ENCODE measurements at places on chromosomes 5 and 9.

DNA sequence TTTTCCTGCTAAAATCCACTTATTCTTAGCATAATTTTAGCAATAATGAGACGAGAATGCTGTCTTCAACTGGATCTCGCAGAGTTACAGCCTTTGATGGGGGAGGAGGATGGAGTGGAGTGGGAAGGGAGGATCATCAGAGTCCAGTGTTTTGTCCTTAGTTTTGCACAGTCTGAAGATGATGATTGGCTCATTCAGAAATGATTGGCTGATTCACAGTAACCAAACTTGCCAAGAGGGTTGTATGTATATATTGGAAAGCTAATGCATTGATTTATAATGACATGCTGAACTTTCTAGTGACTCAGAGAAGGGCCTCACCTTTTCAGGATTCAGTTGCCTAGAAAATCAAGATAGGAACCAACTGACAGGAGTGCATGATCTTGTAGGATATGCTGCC lies 448.0 kb downstream of the CCDC171 start:
- no peak for DNase-seq

DNA sequence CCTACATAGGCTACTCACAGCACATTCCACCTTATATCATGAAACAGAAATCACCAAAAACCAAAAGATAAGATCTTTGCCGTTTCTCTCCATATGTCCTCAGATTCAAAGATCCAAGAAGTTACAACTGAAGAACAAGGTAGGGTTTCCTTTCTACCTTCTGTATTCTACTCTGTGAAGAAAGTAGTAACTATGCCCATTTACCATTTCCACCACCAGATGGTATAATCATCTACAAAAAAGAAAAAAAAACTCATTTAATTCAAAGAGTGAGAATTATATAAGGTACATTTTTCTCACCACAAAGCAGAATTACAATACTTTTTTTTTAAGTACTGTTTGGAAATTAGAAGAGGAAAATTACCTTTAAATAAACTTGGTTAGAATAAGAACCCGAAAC lies 172.6 kb upstream of the PTGER4 start:
- no peak for DNase-seq

GRCh38 chr9:129719135-129719534 lies 33.7 kb downstream of the PTGES start:
- peak; percentile 77 for DNase-seq

- no peak for DNase-seq
Measured at GRCh38 chr5:91469517-91470165, 86.5 kb upstream of the ARRDC3 start.

GRCh38 chr5:64671678-64672077 lies 18.6 kb upstream of the SHISAL2B start:
- DNase-seq = no peak

DNA sequence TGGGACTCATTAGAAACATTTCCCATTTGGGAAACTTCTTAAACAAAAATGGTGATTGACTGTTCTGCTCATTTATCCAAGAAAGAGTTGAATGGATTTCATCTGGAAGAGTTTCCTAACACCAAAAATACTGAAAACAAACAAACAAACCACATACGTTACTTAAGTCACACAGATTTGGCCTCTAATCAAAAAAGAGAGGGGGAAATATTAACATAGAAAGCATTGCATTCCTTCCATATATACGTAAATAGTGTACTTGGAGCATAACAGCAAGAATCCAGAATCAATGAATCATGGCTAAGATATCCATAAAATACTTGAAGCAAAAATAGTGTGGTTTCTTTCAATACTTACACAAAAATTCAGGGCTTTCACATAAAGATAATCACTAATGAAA lies 189.8 kb upstream of the MAP3K1 start:
- no peak for DNase-seq

DNA sequence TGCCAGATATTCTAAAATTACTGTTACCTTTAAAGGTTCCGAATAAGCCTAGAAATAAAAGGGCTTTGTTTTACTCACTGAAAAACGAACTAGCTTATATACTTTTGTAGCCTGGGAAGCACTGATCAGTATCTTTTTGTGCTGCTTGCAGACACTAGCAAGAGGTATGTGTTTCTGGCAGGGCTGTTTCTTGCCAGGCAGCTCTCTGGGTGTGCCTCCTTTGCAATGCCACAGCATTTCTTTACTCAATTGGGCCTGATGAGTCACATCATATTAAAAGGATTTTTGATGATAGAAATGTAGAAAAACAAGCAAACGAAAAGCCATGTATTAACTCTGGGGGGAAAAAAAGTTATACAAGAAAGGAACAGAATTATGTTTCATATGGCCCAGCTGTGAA lies 35.6 kb downstream of the CD180 start:
- no peak for DNase-seq

GRCh38 chr9:136847088-136847825 lies 2.0 kb upstream of the PHPT1 start:
- DNase-seq = peak; percentile 93

- DNase-seq = no peak
Measured at GRCh38 chr5:59296317-59297264, 596.9 kb downstream of the PDE4D start.

DNA sequence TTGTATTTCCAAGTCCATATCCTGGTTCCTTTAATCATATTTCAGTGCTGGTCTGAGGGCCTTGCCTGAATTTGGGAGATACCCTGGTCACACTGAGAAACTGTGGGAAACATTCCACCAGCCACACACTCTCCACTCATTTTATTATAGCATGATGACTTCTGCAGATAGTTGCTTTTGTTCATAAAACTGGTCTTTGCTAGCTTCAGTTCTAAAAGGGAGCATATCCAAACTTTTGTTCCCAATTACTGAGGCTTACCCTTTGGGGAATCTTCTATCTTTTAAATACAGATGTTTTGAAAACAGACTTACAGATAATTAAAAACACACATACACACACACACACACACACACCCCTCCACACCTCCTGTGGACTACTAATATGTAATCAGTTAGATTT lies 21.0 kb downstream of the DMGDH start:
- no peak for DNase-seq

GRCh38 chr9:114836769-114837168 lies 30.9 kb upstream of the TNFSF15 start:
- DNase-seq = no peak

GRCh38 chr5:80255431-80255810 lies 427 bp downstream of the SERINC5 start:
- no peak for DNase-seq

DNA sequence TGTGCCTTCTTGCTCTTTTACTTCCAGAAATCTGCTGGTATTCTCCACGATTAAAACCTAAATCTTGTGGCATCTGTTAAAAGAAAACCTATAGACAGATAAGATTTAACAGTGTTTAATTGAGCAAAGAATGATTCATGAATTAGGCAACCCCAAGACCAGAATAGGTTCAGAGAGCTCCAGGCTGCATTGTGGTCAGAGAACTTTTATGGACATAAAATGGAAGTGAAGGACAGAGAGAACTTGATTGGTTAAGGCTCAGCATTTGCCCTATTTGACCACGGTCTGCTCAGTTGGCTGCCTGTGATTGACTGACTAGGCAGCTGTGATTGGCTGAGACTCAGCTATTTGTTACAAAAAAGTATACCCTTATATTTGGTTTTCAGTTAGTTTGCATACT lies 10.4 kb upstream of the SLC36A2 start:
- DNase-seq = no peak

DNA sequence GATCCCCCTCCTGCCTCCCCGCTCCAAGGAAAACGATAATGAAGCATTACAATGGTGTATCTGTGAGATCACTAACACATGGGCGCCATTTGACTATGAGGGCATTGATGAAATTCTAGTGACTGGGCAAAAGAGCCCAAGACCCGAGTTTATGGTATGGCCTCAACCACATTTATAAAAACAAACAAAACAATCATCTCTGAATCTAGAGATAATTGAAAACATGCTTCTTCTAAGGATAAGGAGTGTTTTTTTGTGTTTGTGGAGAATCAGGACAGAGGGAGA lies 100.9 kb upstream of the SEMA6A start:
- no peak for DNase-seq

DNA sequence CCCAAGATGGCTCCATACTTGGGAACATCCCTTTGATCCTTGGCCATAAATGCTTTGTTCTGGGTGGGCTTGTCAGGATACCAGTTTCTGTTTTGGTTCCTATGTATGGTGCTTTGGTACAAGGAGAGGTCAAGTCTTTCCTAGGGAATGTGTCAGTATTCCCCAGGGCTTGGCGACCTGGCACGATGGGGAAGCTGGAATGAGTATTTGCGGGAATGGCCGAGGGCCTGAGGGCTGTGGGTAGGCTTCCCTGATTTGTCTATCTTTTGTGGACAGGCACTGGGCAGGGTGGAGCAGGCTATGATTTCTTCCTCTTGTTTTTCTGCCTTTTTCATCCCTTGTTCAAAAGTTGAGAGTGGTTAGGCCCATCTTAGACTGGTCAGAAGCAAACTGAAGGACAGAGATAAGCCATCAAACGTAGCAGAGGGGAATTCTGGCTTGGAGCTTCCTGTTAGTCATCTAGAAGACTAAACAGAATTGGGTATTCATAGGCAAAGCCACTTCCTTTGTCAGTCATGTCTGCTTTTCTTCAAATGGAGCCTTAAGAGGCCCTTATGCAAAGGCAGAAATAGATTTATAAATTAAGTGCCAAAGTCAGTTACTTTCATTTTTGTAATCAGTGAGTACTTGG lies 13.7 kb downstream of the DOCK2 start:
- DNase-seq = no peak

DNA sequence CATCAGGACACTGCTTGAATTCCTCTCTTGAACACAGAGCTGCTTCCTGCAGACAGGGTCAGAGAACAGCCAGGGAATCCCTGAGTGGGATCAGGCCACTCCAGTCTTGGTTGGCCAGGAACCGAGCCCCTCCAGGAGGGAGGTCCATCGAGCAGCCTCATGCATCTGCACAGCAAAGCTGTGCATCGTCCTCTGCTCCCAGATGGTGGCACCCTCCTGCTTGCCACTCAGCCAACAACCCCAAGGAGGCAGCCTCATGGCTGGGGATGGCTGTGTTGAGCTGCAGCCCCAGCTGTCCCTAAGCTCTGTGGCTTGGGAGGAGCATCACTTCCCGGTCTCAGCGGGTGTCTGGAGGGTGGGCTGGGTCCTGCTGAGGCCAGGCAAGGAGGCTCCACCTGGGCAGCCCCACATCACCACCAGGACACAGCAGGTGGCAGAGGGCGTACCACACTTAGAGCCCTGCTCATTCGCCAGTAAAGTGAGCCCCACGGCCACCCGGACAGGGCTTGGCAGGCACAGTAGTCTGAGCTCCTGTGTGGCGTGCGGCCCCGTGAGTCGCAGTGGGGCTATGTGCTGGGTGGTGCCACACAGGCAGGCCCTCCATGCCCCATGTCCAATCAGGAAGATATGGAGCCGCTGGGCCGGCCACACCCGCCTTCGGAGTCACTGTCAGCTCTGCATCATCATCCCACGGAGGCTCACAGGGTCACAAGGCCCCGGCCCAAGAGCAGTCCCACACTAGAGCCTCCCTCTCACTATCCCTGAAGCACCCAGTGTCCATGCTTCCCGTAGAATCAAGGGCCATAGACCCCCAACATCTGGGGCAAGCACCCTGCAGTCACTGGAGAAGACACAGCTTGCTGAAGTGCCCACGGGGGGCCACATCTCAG lies 11.9 kb downstream of the LPCAT1 start:
- DNase-seq = peak; percentile 48

- DNase-seq = no peak
Measured at GRCh38 chr5:123997462-123998215, 485.7 kb downstream of the CSNK1G3 start.

DNA sequence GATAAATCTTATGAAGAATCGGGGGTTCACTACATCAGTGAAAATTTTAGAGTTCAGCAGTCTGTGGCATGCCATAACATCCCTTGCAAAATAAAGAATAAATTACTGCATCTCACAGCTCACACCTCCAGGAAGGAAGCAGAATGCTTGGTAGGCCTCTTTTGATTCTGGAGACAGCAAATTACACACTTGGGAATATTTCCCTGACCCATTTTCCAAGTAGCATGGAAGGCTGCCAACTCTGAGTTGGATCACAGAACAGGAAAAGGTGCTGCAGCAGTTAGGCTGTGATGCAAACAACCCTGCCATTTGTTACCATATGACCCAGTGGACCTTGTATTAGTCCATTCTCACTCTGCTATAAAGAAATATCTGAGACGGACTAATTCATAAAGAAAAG lies 293.5 kb downstream of the ASTN2 start:
- no peak for DNase-seq

DNA sequence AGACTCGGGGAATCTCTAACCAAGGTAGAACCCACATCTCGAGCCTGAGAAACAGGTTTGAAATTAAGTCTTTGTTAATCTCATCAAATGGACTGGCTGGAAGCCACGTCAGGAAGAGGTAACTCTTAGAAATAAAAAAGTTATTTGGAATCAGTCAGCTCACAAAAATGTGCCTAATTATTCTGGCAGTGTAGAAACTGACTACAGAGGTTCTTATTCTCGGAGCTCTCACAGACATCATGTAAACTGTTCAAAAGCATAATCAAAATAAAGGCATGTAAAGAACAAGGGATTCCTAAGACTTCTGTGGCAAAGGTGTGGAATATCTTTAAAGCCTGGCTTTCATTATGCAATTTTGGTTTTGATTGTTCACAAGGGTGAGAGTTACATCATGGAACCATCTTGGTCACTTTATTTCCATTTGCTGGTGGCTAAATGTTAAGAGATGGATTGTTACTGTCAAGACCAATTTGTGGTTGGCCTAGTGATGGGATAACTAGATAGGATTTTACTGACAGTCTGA lies 85.1 kb downstream of the OTULIN start:
- DNase-seq = no peak

DNA sequence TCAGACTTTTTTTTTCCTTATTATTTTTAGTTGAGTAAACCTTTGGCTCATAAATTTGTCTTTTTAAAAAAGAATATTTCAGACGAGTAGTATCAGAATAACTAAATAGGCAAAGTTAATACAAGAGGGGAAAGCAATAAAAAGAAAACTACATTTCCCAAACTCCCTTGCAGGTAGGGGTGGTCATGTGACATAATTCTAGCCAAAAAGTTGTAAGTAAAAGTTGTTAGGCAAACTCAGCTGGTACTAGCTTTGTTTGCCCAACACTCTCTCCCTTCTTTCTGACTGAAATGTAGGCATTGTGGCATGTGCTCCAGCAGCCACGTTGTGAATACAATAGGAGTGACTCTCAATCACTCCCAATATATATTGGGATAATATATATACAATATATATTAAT lies 20.9 kb downstream of the GIN1 start:
- no peak for DNase-seq

- no peak for DNase-seq
Measured at GRCh38 chr9:133934482-133935232, 57.5 kb downstream of the VAV2 start.

GRCh38 chr9:128254855-128255759 lies 20.7 kb downstream of the GOLGA2 start:
- peak; percentile 84 for DNase-seq
